ENCODE measurements at places on chromosomes 5 and 9.

GRCh38 chr9:88722753-88723152 is 187.8 kb downstream of the NXNL2 start:
- no peak for DNase-seq

DNA sequence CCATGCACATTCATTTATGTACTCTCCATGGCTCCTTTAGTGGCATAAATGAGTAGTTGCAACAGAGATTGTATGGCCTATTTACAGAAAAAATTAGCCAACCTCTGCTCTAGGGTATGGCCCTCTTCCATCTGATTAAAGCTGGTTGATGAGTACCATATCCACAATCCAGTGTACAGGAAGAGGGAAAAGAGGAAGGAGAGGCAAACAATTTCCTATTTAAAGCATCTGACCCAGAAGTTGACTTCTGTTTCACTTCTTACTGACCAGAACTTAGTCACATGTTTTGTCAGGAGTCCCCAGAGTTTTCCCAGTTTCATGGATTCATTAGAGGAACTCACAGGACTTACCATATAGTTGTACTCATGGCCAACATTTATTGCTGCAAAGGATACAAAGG is 68.6 kb upstream of the STARD4 start:
- DNase-seq, result no peak

DNA sequence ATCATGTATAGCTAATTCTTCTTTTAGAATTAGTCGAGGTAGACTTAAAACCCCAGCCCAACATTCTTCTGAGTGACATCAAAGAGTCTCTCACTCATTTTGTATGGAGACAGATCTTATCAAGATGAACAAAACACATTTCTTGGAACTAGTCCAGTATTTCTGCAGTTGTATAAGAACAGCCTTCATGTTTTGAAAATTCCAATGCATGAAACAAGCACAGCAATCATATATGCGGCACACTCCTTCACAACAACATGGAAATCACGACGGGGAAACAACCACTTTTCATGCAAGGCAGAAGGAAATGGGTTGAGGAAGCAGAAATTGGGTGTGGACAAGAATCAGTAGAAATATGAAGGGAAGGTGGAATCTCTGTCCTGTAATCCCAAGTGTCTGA is 113.8 kb downstream of the PLK2 start:
- no peak for DNase-seq

GRCh38 chr9:9002826-9003583 is 1203.4 kb upstream of the DMAC1 start:
- DNase-seq, result no peak

DNA sequence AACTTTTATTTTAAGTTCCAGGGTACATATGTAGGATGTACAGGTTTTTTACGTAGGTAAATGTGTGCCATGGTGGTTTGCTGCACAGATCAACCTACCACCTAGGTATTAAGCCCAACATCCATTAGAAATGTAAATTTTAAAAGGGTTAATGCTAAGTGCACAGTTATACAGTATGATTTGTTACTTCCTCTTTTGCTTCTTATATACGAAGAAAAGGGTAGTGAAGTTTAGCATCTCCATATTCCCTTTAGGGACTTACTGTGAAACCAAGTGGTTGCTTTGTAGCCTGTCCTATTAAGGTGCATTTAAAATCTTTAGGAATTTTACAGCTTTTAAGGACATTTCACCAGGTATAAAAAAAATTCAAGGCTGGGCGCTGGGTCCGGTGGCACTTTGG is 46.4 kb downstream of the RBM27 start:
- no peak for DNase-seq

- no peak for DNase-seq
Measured at GRCh38 chr5:10360686-10361085, 7.2 kb downstream of the MARCHF6 start.

DNA sequence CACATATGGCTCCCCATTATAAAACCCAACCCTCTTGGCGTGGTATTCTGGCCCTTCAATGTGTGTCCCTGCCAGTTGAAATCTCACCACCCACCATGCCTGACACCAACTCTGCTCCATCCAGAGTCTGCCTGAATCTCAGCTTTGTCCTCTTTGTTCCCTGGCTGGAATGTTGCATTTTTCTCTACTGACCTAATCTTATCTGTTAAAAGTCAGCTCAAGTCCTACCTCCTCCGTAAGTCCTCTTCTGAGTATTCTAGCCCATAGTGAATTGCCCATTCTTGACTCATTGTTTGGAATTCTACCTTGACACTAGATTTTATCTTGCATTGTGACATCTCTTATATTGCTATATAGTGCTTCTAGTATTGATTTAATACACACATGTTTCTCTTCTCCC is 207.1 kb upstream of the VLDLR start:
- DNase-seq, result no peak

DNA sequence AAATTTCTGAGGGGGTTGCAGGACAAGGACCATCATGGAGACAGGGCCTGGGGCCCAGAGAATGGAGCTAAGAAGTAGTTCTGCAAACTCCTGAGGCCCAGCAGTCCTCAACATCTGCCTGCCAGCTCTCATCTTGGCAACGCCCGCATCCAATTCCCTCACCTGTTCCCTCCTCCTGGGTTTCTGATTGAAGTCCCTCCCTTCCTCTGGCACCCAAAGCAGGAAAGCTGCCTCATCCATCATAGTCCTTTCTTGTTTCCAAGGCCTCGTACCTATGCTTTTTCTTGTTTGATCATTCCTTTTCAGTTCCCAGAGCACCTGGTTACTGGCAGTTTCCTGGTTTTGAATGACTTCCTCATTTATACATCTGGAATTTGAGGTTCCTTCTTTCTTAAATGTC is 181.3 kb downstream of the NR2F1-AS1 start:
- DNase-seq, result no peak

GRCh38 chr5:169801781-169802180 is 164.7 kb downstream of the DOCK2 start:
- no peak for DNase-seq

GRCh38 chr9:88414298-88414697 is 26.1 kb downstream of the SPIN1 start:
- DNase-seq, result no peak

GRCh38 chr5:112709416-112709815 is 28.3 kb upstream of the APC start:
- DNase-seq, result no peak

- DNase-seq, result peak; percentile 12
Measured at GRCh38 chr5:109688630-109688969, 1.1 kb upstream of the MAN2A1 start.

DNA sequence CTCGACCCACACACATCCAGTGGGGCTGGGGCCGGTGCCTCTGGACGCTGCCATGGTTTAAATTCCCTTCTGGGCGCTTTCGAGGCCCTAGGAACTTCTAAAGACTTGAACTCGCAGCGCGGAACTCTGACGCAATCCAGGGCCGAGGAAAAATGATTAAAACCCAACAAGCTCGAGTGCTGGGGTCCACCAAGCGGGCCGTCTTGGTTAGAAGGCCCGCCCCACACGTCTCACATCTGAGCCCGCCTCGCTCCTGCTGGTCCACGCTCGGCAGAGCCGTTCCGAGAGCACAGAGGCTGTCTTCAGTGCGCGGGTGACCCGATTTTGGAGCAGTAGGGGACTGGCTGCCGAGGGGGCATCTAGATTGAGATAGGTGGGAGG is 1.5 kb downstream of the CRHBP start:
- no peak for DNase-seq

DNA sequence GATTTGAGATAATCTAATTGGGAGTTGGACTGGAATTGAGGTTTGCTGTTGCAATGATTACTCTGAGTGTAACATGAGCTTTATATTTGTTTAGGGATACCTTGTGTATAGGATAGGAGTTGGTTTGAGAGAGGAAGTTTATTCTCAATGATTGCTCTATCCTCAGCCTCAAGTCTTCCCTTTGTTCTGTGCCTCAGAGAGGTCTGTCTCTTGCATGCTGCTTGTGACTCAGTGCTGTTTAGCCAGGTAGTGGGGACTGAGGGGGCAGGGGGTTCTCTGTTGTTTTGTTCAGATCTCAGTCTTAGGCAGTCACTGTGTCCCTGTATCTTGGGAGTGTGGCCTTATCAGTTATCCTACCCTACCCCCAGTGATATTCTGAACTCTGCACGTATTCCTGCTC is 192.1 kb downstream of the SPATA31D1 start:
- DNase-seq, result no peak

DNA sequence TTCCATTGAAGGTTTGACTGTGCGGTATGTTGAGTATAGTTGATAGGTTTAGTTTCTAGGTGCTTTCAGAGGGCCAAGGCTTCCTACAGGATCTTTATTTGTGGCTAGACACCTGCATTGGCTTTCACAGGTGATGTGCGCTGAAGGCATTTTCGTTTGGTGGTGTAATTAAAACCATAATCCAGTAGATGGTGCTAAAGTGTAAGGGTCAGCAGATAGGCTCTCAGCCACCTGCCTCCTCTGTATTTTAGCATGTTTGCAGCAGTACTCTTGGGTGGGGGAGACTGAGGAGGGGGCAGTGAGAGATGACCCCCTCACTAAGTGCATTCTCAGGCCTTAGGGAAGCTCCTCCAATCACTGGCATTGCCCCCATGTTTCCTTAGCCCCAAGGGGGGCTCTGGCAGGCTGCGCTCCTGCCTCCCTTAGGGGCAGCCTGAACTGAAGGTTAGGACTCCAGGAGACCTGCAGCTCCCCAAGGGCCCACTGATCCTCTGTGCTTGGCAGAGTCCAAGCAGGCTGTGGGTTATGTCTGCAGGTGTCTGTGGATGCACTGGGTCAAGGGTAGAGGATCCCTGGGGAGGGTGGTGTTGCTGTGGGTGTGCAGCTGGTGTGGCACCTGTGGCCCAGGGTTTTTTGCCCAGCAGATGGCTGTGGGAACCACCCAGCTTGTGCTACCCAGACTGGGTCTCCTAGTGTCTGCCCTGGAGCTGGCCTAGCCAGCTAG is 23.4 kb downstream of the CDK20 start:
- DNase-seq, result no peak

GRCh38 chr9:115232181-115232774 is 114.3 kb upstream of the TNC start:
- no peak for DNase-seq

GRCh38 chr9:738209-738915 is 103.1 kb upstream of the DMRT1 start:
- no peak for DNase-seq

DNA sequence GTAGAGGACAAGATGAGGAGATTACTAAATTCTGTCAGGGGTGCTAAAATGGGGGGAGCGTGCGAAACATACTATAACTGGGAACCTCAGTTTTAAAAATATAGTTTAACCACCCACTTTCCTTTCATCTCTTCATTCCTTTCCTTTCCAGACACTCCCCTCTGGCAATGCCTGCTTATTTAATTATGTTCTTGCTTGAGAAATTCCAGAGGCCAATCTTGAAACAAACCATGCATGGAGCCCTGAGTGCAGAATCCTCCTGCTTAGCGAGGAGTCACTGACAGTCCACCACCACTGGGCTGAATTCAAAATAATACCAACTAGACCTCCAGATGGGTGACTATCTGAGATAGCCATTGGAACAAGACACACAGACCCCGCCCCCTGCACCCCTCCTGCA is 29.7 kb upstream of the C9orf72 start:
- no peak for DNase-seq

DNA sequence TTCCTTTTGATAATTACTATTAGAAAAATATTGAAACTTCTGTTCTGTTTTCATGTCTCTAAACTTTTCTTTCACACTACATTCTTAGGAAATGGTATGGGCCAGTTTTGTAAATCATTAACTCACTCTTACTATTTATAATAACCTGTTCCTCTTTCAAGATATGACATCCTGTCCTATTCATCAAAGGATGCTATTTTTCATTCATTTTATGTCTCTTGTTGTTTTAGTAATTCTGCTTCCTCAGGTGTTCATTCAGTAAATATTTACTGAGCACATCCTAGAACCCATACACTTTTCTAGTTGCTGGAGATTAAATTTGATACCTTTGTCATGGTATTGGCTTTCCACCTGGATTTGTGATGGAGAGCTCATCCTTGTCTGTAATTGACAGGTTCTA is 58.0 kb downstream of the GDA start:
- DNase-seq, result no peak

GRCh38 chr5:157745041-157745456 is 1.5 kb downstream of the LSM11 start:
- no peak for DNase-seq

- no peak for DNase-seq
Measured at GRCh38 chr5:31415009-31415923, 116.6 kb downstream of the DROSHA start.

GRCh38 chr5:117262572-117263131 is 688.0 kb upstream of the SEMA6A start:
- no peak for DNase-seq

- no peak for DNase-seq
Measured at GRCh38 chr5:157212307-157212706, 31.7 kb downstream of the ITK start.
